Femur (tissue), 1 donor: ENCODE measurements at places on chromosomes 2 and 18.

GRCh38 chr2:2192091-2192955 is 138.8 kb downstream of the MYT1L start:
- DNase-seq = no peak

- no peak for DNase-seq
Measured at GRCh38 chr18:45726603-45727002, 2.6 kb downstream of the SLC14A1 start.

DNA sequence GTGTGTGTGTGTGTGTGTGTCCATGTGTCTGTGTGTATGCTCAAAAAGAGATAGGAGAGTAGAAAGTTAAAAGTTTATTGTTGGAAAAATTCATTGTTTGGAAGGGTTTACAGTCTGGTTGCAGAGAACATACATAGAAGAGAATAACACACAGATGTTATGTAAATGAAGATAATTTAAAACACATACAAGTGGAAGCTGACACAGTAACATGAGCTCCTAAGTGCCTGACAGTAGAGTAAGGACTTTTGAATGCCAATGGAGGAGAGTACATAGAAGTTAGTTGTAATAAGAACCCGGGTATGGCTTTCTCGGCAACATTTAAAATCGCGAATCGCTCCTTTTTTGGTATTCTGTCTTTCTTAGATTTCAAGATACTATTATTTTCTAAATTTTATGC is 137.0 kb upstream of the FANCL start:
- no peak for DNase-seq

DNA sequence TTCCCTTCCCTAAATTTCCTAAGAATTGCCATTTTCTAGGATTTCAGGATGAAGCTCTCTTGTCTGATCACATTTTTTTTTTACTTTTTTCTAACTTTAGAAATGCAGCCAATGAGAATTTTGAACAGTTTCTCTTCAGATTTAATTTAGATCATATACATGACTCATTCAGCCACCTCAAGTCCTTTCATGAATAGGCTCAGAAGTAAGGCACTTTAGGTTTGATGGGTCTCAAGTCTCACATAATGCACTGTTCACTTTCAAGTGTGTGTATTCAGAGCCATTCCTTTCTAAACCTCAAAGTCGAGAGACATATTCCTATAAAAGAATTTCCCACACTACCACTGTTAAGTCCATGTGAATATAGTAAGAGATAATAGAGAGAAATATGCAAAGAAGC is 614.1 kb upstream of the VRK2 start:
- no peak for DNase-seq

DNA sequence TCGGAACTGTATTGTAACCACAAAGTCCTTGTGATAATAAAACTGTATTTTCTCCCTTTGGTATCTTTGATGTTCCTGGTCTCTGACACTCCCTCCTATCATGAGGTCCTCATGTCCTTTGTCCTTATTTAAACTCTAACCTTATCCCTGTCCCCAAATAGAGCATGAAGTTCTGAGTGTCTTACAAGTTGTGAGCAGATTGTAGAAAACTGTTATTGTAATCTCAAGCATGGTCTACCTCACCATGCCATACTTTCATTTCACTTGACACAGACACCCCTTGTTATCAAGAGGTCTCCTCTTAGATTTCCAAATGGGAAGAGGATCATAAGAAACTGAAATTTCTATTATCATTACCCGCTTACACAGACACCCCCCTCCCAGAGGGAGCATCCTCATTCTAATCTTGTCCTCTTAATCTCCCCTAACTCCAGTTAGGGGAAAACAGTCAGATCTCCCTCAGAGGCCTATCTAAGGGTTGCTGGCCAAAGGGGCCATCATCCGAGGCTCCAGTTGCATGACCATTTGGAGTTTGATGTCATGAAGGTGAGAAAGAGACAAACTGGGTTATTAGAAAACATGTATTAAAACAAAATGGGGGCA is 29.0 kb downstream of the MYO3B start:
- DNase-seq = no peak

DNA sequence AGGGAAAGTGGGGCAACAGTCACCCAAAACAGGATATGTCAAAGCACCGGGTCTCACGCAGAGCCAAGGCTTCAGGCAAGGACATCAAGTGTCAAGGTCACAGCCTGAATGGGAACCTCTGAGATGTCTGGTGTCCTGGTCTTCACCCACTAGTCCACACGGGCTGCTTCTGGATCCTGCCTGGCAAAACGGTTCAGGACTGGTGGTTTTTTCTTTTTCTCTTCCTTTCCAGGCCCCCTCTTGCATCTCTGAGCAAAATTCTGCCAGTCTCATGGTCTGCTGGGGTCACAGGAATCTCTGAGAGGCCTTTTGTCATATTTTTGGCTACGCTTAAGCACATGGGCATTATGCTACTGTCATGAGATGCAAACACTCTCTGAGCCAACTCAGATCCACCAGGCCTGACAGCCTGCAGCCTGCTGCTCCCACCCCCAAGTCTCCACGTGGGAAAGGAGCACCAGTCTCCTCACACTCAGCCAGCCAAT is 518.2 kb upstream of the ZEB2 start:
- DNase-seq = no peak

DNA sequence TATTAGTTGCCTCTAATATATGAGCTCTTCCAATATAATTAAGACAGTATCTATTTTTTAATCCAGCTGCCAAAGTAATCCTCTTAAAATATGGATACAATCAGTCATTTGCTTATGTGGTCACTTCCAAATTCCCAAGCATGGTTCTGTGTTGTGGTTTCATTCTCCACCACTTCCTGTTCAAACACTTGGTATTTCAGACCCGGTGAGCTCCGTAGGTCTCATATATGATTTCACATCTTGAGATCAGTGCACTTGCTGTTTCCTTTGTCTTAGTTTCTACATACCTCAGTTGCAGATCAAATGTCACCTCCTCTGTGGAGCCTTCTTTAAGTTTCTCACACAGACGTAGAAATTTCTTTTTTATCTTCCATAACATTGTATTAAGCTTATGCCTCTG is 254.2 kb downstream of the KCNS3 start:
- DNase-seq = no peak

DNA sequence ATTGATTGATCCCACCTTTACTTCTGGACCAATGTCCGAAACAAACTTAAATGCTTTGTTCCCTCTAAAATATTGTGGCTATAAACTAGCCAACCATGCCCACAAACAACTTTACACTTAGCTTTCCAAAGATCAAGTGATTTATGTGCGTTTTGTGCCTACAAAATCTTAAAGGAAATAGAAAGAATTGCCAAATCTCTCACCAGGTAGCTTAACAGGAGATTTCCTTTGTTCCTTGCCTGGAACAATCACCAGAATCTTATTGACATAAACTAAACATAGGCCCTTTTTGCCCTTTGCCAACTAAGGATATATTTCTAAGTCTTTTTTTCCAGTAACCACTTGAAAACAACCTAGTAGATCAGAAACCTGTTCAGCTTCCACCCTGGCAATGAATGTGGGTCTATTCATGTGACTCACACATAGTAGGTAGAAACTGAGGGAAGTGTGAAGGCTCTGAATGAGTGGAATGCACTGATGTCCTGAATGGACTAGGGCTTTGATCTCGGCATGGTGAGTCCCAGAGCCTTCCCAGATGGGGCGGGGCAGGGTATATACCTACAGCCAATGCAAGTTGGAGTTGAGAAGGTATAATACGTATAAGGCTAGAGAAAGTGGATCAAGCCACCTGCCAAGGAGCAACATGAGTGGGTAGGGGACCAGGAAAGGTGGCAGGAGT is 94.6 kb upstream of the PPP1CB start:
- no peak for DNase-seq

- no peak for DNase-seq
Measured at GRCh38 chr18:26206488-26206887, 19.8 kb upstream of the TAF4B start.

DNA sequence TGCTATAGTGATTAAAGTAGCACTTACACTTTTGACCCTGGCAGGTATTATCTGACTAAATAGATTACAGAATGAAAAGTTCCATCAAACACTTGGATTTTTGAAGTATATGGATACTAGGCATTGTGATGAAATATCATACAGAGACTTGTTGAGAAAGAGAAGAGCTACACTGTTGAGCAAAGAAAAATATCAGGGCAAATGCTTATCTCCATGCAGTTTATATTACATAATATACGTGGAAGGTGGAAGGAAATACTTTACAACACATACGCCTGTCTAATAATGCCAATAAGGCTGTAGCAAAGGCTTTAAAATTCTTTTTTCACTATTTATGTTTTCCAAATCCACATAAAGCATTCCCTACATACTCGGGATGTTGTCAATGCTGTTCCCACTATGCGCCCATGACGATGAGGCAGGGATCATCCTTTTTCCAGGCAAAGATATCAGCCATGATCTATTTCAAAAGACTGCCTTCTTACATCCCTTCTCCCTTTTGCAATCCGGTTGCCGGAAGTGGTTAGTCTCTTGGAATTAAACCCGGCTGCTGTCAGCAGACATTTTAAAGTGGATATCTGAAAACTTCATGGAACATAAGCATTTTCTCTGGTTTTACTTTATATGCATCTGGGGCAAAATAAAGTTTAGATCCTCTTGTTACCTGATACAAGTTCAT is 92.6 kb upstream of the ITGA4 start:
- no peak for DNase-seq

- no peak for DNase-seq
Measured at GRCh38 chr2:73043276-73043675, 28.2 kb downstream of the SFXN5 start.

GRCh38 chr2:162017233-162017632 is 56.8 kb downstream of the DPP4 start:
- no peak for DNase-seq

DNA sequence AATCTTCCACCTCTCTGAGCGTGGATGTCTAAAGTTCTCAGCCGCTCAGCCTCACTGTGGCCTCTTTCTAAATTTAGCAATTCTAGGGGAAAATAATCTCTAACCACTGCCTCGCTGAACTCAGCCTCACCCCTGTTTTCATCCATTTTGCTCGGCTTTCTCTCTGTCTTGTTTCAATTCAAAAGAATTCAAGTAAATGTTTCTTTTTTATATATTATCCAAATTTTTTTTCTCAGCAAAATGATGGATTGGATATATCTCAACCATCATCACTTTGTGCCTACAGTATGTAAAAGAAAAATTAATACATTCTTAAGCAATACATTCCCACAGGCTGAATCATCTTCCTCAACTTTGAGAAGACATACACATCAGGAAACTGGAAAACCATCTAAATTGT is 24.0 kb upstream of the GALNT5 start:
- DNase-seq = no peak

- DNase-seq = no peak
Measured at GRCh38 chr18:47895565-47896250, 34.8 kb downstream of the SMAD2 start.

DNA sequence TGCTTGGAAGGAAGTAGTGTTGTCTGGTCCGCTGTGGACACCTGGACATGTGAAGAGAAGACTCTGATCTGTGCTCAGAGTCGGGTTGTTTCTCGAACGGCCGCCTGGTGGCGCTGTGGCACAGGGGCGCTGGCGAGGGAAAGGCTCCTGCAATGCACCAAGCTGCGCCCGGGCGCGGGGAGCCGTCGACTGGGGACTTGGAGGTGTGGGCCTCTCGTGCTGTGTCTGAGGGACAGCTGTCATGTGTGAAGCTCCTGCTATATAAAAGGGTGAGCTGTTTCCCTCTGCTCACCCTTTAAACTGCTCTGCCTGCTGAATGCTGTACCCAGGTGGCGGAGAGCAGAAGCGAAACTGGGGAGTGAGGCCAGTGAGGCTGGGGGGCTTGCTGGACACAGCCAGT is 44.0 kb downstream of the GNAL start:
- peak; percentile 81 for DNase-seq

- no peak for DNase-seq
Measured at GRCh38 chr2:5923957-5924945, 232.1 kb downstream of the SOX11 start.

GRCh38 chr2:196130039-196130825 is 41.1 kb downstream of the STK17B start:
- DNase-seq = no peak

DNA sequence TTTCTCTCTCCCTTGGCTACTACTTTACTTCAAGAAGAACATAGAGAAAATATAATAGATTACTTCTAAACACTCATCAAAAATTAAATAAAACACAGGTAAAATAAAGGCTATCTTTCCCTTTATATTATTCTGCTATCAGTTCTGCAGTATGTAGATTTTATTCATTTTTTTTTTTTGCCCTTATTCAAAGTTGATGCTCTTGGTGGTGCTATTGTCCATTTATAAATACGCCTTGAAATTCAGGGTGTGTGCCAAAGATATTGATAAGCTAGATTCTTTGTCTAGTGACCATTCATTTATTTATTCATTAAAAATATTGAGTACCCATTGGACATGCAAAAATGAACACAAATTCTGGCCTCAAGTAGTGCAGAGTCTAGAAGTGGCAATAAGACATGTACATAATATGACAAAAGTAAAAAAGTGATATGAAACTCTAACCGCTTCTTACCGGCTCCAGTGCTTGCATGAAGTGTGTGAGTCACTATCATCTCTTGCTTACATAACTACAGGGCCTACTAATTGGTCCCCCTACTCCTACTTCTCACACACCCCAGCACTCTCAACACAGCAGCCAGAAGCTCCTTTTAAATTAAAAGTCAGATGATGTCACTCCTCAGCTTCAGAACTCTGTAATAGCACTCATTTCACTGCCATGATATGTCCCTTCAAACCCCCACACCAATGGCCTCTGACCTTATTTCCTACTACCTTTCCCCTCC is 208.3 kb upstream of the FANCL start:
- no peak for DNase-seq

DNA sequence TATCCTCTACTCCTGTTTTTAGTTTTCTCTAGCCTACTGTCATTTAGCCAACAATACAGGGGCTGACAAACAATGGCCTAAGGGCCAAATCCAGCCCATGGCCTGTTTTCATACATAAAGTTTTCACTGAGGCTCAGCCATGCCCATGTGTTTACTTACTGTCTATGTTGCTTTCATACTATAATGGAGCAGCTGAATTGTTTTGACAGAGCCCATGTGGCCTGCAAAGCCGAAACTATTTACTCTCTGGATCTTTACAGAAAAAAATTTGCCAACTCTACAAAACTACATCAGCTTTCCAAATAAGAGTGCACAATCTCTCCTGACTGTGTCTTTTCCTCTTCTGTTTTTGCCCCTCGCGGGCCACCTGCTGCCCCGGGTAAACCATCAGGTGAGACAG is 24.0 kb downstream of the LGALSL start:
- no peak for DNase-seq

DNA sequence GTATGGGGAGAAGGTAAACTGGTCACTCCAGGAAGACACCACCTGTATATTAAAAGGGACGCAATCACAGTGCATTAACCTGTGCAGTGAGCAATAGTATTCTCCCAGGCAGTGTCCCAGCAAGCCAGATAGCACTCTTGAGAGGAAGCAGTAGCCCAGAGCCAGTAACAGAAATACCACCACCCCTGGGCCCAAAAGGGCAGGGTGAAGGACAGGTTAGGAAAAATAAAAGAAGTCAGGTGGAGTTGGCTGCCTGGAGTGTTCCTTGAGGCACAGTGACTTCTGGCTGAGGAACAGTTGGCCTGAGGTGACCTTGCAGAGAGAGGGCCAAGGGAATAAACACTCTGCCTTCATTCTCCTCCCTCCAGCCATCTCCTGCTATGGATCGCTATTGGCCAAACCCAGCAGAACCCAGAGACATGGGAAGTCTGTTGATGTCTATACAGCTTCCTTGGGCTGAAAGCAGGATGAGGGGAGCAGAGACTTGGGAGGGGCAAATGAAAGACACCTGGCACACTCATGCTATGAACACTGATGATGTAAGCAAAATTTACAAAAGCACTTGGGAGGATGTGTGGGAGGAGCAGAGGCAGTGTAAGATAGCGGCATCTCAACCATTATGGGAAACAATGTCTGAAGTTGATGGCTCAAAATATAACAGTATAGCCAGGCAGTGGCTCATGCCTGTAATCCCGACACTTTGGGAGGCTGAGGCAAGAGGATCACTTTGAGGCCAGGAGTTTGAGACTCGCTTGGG is 7.5 kb downstream of the C18orf32 start:
- no peak for DNase-seq
